ENCODE measurements at places on chromosomes 5 and 9. TPM values are rescaled to one million over a fixed set of nuclear protein-coding genes. Genes with fewer than 3 reads are reported as not detected.

Gene SLC6A18
- not detected for total RNA-seq

Gene THBS4
- 0.73 TPM for total RNA-seq

Gene SLC34A1
- total RNA-seq = 0.32 TPM

Gene INSL4
- not detected for total RNA-seq

Gene NR5A1
- total RNA-seq = not detected

Gene PCDHB12
- total RNA-seq = not detected

Gene EXD3
- 8.7 TPM for total RNA-seq

Gene GPR150
- 0.54 TPM for total RNA-seq

Gene TLE1
- total RNA-seq = 0.47 TPM

Gene CA9
- total RNA-seq = not detected

Gene MUSK
- not detected for total RNA-seq

Gene SOX30
- total RNA-seq = 0.12 TPM

Gene CD74
- 1,476 TPM for total RNA-seq

Gene NRG2
- total RNA-seq = 0.27 TPM

Gene RNF208
- 4.3 TPM for total RNA-seq

Gene BTF3
- total RNA-seq = 673 TPM

Gene JAKMIP2
- total RNA-seq = 6.3 TPM

Gene SGCD
- total RNA-seq = not detected

Measured in T-helper 1 cell treated with Interleukin-12 subunit alpha and Interleukin-12 subunit beta and Interleukin-4 antibody, amounts not matched to agents 30 ng/mL and 1 ng/mL, for 36 hours (primary cell).